ENCODE measurements at places on chromosomes 2 and 18.

- DNase-seq, result no peak
Measured at GRCh38 chr2:106995556-106995955, 109.6 kb upstream of the ST6GAL2 start.

DNA sequence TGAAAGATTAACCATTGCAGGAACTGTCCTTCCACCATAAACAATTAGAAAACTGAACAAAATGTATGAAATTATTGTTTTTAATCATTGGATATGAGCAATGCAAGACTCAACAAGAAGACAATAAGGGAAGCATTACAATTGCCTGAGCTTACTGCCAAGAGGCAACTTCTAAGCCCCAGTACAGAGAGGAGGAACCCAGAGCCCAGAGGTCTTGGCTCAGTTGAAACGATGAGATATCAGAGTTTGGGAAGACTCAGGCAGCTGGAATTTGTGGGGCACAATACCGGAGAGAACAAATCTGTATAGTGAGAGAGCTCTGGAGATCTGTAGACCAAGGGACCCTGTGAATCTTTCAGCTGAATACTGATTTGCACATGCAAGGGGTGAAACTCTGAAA lies 80.6 kb upstream of the ZFP36L2 start:
- DNase-seq, result no peak

- DNase-seq, result no peak
Measured at GRCh38 chr2:64769392-64770044, 115.8 kb upstream of the SERTAD2 start.

DNA sequence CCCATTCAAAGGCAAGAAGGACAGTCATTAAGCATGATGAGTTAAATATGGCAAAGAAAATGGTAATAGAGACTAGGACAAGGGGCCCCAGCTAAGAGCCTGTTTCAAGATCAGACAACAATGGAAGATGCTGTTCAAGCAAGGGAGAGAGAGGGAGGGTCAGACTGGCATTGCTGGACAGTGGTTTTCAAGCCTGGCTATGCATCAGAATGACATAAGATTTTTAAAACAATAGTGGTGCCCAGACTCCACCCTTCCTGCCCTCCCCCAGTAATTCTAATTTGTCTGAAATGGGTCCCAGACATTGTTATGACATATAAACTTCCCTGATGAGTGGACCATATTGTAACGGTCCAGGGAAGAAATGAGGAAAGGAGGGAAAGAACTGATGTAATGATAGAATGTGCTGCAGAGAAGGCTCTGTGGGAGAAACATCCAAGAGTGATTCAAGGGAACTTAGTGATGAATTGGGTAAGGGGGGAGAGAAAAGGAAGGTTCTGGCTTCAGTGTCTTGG lies 112.9 kb upstream of the TRIB2 start:
- DNase-seq, result no peak

DNA sequence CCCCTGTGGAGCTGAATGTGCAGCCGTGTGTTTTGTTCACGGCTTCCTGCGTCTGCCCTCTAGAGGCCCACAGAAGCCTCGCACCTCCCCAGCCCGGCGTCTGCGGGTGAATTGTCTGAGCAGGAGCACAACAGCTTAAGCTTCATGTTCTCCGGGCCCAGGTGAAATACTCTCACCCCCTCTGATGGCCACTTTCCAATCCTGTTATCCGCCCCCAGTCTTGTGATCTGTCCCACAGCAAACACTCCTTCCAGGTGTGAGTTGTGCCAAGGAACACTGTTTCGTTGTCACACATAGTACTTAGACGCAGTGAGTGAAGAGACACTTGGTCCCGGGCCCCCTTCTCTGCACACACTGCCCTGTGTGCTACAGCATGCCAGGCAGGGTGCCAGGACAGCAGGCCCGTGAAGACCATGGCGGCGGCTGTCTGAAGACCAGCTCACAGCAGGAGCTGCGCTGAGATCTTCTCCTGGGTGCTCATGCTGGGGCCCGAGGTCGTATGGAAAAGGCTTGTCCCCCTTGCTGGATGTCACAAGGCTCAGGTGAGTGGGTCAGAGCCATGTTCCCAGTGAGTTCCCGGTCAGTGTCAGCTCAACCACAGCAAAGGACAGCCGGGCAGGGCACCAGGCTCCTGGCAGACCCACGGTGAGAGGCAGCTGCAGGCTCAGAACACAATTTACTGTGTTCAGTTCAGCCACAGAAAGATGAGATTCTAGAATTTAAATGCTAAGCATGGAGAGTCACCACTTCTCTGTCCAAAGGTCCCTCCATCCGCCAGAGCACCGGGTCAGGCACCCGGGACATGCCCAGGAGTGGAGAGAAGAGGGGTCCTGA lies 6.8 kb upstream of the PXDN start:
- DNase-seq, result no peak

All from stimulated activated CD8-positive, alpha-beta memory T cell treated with anti-CD3 and anti-CD28 coated beads, Interleukin-15, amount 100 ng/mL, for 4 hours (primary cell).